ENCODE measurements at places on chromosomes 3 and 15. TPM values are rescaled to one million over a fixed set of nuclear protein-coding genes. Genes with fewer than 3 reads are reported as not detected.
A peak's percentile ranks its signal among the peaks of the same experiment; 100 is the strongest.

GRCh38 chr15:91067036-91067435 lies 33.0 kb upstream of the SV2B start:
- no peak for DNase-seq

DNA sequence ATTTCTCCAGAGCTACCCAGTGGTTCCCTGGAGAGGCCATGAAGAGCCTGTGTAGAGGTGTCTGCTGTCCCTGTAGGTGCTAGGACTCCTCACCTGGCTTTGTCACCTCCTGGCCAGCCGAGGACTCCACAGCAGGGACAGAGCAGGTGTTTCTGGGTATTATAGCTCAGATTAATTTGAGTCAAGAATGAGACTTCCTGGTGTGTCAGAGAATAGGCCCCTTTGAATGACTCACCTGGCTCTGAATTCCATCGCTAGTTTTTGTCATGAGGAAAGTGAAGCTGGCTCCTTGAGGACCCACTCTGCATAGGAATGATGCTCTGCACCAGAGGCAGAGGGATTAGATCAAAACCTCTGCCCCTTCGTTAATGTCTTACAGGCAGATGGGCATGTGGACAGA lies 167.5 kb upstream of the TOPAZ1 start:
- no peak for DNase-seq

- no peak for DNase-seq
Measured at GRCh38 chr3:150292891-150293290, 115.2 kb upstream of the TSC22D2 start.

The LRTM1 gene
- total RNA-seq = not detected

GRCh38 chr15:41730543-41730942 lies 43.7 kb upstream of the MAPKBP1 start:
- no peak for DNase-seq

DNA sequence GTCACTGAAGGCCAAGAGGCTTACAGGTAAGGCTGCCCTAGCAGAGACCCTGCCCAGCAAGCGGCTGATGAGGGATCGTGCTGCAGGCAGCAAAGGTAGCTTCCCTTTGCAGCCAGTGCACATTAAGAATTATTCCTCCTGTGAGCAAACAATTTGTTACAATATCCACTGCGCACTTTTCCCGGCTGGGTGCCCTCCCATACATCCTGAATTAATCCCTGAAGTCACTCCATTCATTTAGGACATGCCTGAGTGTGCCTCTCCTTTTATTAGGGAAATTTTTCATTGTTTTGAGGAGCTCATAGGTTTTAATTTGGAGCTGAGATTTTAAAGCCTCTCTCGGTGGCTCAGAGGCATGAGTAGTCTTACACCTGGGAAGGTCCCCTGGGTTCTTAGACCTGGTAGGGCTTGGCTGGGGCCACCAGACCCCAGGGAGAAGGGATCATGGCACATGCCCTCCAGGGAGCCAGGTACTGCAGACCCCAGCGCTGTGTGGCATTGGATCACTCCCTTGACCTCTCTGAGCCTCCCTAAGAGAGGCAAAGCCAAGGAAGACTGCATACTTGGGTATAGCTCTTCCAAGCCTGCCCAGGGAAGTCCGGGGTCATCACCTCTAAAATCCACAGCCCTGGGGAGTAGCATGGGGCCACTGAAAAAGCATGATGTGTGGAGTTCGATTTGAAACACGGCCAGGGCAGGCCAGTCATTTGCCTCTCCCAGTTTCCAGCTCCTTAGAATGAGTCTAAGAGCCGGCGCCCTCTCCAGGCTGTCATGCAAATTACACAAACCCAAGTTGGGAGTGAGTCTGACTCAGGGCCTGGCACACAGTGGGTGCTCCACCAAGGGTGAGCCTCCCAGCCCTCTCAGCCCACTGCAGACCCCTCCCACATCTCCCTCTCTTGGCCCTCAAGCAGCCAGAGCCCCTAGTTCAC lies 151.9 kb upstream of the LINGO1 start:
- peak; percentile 22 for DNase-seq

The ITGB5 gene
- 49.2 TPM for total RNA-seq

DNA sequence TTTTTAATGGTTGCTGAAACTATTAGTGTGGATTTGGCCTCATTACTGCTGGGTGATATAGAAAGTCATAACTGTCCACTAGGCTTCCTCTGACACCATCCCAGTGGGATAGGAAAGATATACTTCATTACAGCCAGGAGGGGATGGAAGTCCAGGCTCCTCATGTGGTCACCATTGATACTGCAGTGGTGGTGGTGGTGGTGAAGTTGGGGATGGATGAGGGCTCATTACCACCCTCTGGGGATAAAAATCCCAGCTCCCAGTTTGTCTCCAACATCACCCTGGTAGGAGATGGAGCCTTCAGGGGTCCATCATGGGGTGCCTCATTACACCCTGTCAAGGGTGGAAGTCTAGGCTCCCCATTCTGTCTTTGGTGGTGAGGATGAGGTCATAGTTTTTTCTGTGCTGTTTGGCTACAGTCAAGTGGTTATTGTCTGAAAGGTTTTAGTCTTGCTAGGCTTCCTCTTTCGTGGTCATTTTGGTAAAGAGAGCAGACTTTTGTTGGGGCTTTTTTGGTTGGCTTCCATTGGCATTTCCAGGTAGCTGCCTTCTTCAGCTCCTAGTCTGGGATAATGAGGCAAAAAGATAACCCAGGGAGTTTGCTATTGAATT lies 30.1 kb upstream of the FILIP1L start:
- no peak for DNase-seq

DNA sequence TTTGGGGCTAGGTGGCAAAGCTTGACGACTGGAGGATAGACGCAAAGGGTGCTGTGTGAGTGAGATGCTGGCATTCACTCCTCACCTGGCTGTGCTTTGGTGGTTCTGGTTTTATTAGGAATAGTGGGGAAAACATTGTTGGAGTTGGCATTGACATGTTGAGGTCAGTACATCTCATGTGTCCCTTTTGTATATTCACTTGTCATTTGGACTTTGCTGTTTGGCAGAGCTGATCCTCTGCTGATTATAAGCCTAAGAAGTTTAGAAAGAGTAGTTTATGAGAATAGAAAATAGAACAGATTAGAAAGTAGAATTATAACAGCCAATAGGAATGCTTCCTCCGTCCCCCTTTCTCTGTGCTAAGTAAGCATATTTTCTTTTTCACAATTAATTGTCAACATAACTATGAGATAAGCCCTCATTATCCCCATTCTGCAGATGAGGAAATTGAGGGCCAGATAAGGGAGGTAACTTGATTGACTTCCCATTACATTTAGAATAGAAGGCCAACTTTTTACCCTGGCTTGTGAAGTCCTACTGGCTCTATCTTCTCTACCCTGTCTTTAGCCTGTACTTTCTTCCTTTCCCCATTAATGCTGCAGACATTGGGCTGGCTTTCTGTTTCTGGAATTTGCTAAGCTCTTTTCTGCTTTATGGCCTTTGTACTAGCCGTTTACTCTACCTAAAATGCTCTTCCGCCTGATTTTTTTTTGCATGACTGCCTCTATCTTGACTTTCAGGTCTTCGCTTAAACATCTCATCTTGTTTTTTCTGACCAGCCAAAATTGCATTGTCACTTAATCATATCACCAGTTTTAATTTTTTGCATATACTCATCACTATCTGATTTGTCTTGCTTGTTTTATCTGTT lies 12.8 kb downstream of the ITPR1 start:
- no peak for DNase-seq

- no peak for DNase-seq
Measured at GRCh38 chr3:184873141-184873540, 61.2 kb downstream of the VPS8 start.

- no peak for DNase-seq
Measured at GRCh38 chr15:89975482-89976245, 25.5 kb upstream of the ZNF710 start.

DNA sequence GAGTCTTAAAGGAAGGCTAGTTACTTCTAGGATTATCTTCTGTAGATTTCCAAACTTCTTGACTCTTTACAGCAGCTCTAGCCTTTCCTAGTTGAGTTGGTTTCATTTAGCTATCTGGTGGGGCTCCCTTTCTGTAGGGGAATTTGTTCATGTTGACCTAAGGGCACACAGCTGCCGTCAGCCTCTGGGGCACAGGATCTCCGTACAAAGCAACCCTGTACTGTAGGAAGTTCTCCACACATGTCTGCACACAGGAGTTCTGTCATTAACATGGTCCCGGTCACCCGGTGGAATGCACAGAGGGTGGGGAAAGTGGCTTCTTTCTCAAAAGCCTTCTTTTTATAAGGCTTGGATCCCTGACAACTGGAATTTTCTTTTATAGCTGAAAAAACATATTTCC lies 88.7 kb upstream of the TNIK start:
- peak; percentile 31 for DNase-seq

The AGBL1 gene
- total RNA-seq = not detected

The CFAP91 gene
- 0.22 TPM for total RNA-seq

DNA sequence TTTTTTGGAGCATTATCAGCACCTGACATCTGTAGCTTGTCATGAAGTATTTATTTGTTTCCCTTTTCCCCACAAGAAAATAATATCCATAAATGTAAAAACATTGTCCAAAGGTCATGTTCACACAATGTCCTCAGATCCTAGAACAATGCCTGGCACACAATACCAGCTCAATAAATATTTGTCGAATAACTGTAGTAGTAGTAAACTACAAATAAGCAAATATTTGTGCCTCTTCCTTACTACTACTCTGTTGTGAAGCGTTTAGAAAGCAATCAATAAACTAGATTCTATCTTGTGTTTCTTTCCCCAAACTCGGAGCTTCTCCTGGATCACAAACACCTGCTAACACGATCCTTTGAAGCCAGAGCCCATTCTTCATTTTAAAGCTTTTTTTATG lies 459.6 kb upstream of the NECTIN3 start:
- no peak for DNase-seq

DNA sequence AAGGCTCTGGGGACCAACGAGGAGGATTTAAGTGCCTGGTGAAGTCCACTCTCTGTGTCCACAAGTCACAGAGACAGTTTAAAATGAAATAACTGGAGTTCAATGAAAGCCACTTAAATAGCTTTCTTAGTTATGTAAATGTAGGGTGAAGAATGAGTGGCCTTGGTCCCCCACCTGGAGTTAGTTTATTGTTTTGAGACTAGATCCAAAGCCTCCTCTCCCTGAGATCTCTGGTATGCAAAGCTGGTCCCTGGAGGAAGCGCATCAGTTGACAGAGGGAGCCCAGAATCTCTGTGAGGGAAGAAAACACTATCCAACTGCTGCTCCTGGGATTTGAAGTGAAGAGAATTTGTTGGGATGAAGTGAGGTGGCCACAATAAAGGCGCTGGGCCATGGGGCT lies 40.5 kb downstream of the EXOG start:
- no peak for DNase-seq

DNA sequence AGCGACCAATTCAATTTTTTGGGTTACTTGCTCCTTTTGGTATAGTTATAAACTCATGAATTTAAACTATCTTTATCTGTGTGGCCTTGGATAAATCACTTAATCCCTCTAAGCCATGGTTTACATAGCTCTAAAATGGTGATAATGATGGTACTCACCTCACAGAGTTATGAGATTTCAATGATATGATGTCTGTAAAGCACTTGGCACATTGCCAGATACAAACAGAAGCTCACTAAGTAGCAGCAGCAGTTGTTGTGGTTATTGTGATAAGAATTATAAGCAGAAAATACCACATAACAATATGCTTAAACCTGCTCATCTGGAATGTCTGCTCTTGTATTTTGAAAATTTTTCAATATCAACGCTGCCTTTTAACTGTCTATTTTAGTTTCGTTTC lies 185.1 kb upstream of the SNTN start:
- no peak for DNase-seq

The REC114 gene
- not detected for total RNA-seq

The HTR3E gene
- not detected for total RNA-seq

GRCh38 chr3:97655971-97656370 lies 108.6 kb upstream of the ARL6 start:
- no peak for DNase-seq

The FANCD2 gene
- 11.6 TPM for total RNA-seq

The RBP2 gene
- not detected for total RNA-seq

DNA sequence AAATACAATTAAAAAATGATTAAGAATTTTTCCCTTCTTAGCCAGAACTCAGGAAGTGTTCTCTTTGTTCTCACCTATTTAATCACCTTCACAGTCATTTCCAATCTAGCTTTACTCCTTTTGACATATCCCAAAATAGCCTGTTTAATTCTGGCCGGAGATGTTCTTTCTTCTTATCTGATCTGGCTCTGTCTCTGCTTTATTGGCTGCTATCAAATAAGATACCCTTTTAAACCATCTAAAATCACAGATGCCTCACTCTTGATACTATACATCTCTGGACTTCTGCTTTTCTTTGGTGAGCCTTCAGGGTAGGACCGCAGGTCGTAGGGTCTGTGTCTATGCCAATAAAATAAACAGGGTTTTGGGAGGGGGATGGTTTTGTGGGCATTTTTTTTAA lies 319.2 kb upstream of the SEMA6D start:
- DNase-seq = no peak

GRCh38 chr3:167843886-167844285 lies 108.4 kb downstream of the SERPINI1 start:
- DNase-seq = no peak

- DNase-seq = no peak
Measured at GRCh38 chr3:76111808-76112207, 326.5 kb upstream of the ZNF717 start.

The SNTN gene
- not detected for total RNA-seq

DNA sequence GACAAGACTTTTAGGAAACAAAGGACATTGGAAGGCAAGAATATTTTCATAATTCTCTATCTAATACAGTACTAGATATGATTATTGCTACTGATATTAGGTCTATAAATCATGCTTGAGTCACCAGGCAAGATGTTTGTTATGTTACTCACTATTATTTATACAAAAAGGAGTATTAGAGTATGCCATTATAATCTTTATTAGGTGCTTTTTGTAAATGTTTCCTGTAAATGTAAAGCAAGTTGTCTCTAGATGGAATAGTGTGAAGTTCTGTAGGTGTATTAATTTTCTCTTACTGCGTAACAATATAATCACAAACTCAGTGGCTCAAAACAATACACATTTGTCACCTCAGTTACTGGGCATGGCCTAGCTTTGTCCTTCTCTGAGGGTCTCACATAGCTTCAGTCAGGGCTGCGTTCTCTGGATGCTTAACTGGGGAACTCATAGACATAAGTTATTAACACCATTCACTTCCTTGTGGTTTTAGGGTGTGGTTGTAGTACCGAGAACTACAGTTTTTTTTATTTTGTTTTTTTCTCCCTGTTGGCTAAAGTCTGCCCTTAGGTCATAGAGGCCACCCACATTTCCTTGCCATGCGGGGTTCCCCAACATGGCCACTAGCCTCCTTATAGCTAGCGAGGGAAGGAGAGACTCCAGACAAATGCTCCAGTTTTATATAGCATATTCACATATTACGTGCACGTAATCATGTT lies 20.3 kb upstream of the MAP3K13 start:
- no peak for DNase-seq

The MAP3K13 gene
- total RNA-seq = 7.7 TPM

The LYZL4 gene
- total RNA-seq = not detected

GRCh38 chr3:122516846-122517360 lies 2.2 kb upstream of the KPNA1 start:
- DNase-seq = no peak

The RTP1 gene
- total RNA-seq = not detected

The SCAANT1 gene
- 1.7 TPM for total RNA-seq

Measured in lung microvascular endothelial cell (primary cell).